ENCODE measurements at places on chromosomes 4 and X. TPM values are rescaled to one million over a fixed set of nuclear protein-coding genes. Genes with fewer than 3 reads are reported as not detected.

ITGB1BP2 gene
- 6.1 TPM for total RNA-seq

- no peak for DNase-seq
- no peaks in the 10 kb centered on the region for H3K27me3 ChIP-seq
- no peak overlapping the region for H3K4me3 ChIP-seq
- H3K4me1 ChIP-seq = no peaks in the 10 kb centered on the region
- H3K27ac ChIP-seq = no peak overlapping the region
Measured at GRCh38 chr4:104351706-104352105, 143.0 kb downstream of the CXXC4 start.

RBM41 gene
- total RNA-seq = 29.9 TPM

GRCh38 chr4:97104666-97105065, 1038.6 kb downstream of the STPG2 start:
- no peaks in the 10 kb centered on the region for H3K36me3 ChIP-seq
- H3K4me3 ChIP-seq = no peak overlapping the region
- no peaks in the 10 kb centered on the region for H3K27me3 ChIP-seq
- no peaks in the 10 kb centered on the region for H3K4me1 ChIP-seq

ETDA gene
- not detected for total RNA-seq

NDNF gene
- total RNA-seq = 3.6 TPM

GRCh38 chrX:70592091-70592490, 147.5 kb downstream of the DLG3 start:
- no peak overlapping the region for H3K27ac ChIP-seq
- no peak for DNase-seq
- no peak overlapping the region for H3K4me3 ChIP-seq
- H3K4me1 ChIP-seq = no peaks in the 10 kb centered on the region

DNA sequence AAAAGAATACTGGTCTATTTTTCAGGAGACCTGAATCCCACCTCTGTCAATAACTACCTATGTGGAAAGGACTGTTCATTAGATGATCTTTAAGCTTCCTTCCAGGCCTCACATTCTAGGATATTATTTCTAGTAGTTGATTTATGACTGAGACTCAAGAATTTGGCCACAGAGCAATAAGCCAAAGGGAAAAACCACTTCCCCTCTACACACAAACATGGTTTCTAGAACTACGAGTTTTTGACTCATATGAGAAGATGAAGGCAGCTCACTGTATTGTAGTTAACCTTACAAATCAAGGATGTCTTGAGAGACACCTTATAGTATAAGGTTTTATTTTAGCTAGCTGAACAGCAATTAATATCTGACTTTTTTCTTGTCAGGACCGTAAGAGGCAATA, 36.9 kb upstream of the GDPD2 start:
- DNase-seq = no peak
- H3K36me3 ChIP-seq = peaks cover 29% of the 10 kb centered on the region
- H3K27me3 ChIP-seq = no peaks in the 10 kb centered on the region
- no peak overlapping the region for H3K4me3 ChIP-seq

- H3K4me3 ChIP-seq = no peak overlapping the region
- no peak for DNase-seq
- H3K4me1 ChIP-seq = no peaks in the 10 kb centered on the region
Measured at GRCh38 chr4:186258216-186258811, 7.7 kb upstream of the F11 start.

ZCCHC18 gene
- total RNA-seq = 2.5 TPM

DNA sequence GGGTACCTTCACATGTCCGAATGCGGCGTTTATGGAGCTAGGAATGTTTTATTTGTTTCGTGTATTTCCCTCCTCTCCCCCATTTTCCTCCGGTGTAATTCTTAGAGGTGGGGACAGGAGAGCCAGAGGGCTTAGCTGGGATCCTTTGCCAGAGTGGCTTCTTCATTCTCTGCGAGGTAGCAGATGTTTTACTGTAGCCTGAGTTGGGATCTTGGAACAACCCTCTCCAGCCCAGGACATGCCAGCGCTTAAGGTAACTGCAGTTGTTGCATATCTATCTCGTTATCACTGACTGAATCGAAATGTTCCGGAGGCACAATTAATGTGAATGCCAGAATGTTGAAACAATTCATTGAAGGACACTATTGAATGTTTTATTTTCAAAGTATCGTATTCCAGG, 59.0 kb upstream of the DYNLT3 start:
- H3K27me3 ChIP-seq = peaks cover 9% of the 10 kb centered on the region
- peak overlapping the region; percentile 68 for H3K4me3 ChIP-seq
- no peaks in the 10 kb centered on the region for H3K4me1 ChIP-seq
- DNase-seq = no peak
- no peak overlapping the region for H3K27ac ChIP-seq

MID2 gene
- 5.2 TPM for total RNA-seq

GRCh38 chr4:47619691-47620090, 134.6 kb downstream of the ATP10D start:
- H3K27me3 ChIP-seq = no peaks in the 10 kb centered on the region
- no peaks in the 10 kb centered on the region for H3K36me3 ChIP-seq
- no peak overlapping the region for H3K27ac ChIP-seq
- DNase-seq = no peak
- no peak overlapping the region for H3K4me3 ChIP-seq

GRCh38 chrX:31483336-31483735, 411.5 kb upstream of the FTHL17 start:
- no peak for DNase-seq
- no peak overlapping the region for H3K4me3 ChIP-seq
- H3K27ac ChIP-seq = no peak overlapping the region

GRCh38 chrX:85345523-85345922, 33.9 kb downstream of the POF1B start:
- no peak overlapping the region for H3K4me3 ChIP-seq
- H3K36me3 ChIP-seq = no peaks in the 10 kb centered on the region
- H3K27me3 ChIP-seq = no peaks in the 10 kb centered on the region
- no peaks in the 10 kb centered on the region for H3K4me1 ChIP-seq

DNA sequence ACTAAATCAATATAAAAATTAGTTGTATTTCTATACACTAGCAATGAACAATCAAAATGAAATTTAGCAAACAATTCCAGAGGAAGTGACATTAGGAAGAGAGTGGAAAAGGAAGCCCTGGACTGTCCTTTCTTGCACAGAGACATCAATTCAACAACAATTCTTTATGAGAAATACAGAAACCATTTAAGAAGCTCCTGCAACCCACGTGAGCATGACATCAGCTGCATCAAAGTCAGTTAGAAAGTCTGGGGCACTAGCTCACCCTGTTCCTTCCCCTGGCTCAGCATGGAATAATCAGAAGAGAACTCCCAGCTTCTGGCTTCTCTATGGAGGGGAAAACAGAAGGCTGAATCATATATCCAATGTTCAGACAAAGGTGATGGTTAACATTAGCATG, 48.6 kb upstream of the STARD8 start:
- H3K27me3 ChIP-seq = no peaks in the 10 kb centered on the region
- no peak for DNase-seq
- no peak overlapping the region for H3K27ac ChIP-seq
- no peak overlapping the region for H3K4me3 ChIP-seq
- no peaks in the 10 kb centered on the region for H3K36me3 ChIP-seq
- H3K4me1 ChIP-seq = no peaks in the 10 kb centered on the region

DNA sequence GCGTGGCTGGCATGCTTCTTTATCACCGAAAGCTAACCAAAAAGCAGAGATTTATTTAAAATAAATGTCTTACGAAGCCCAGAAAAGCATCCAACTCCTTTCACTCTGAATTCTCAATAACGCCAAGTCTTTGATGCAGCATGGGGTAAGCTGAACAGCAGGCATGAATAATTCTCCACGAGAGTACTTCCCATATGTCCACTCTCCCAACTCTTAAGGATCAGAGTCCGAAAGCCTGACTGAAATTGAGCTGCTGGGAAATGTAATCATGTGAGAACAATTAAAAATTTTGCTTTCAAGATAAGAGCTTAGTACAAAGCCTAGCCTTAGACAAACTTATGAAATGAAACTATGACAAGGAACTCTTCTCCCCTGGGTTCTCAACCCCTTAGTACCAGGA, 7.5 kb upstream of the SLC39A8 start:
- H3K27me3 ChIP-seq = no peaks in the 10 kb centered on the region
- DNase-seq = no peak
- H3K4me1 ChIP-seq = no peaks in the 10 kb centered on the region

- H3K27me3 ChIP-seq = no peaks in the 10 kb centered on the region
- H3K4me1 ChIP-seq = no peaks in the 10 kb centered on the region
- no peaks in the 10 kb centered on the region for H3K36me3 ChIP-seq
- no peak overlapping the region for H3K27ac ChIP-seq
- no peak overlapping the region for H3K4me3 ChIP-seq
- no peak for DNase-seq
Measured at GRCh38 chr4:74014332-74014731, 15.9 kb upstream of the CXCL5 start.

TDO2 gene
- total RNA-seq = not detected

- H3K4me3 ChIP-seq = no peak overlapping the region
- no peaks in the 10 kb centered on the region for H3K36me3 ChIP-seq
- no peaks in the 10 kb centered on the region for H3K27me3 ChIP-seq
- H3K4me1 ChIP-seq = no peaks in the 10 kb centered on the region
- H3K27ac ChIP-seq = no peak overlapping the region
- DNase-seq = no peak
Measured at GRCh38 chr4:81398379-81398778, 73.3 kb downstream of the RASGEF1B start.

GRCh38 chrX:40267334-40268187, 169.8 kb upstream of the BCOR start:
- no peak overlapping the region for H3K4me3 ChIP-seq
- H3K27ac ChIP-seq = no peak overlapping the region
- H3K4me1 ChIP-seq = peaks cover 4% of the 10 kb centered on the region
- H3K27me3 ChIP-seq = no peaks in the 10 kb centered on the region
- H3K36me3 ChIP-seq = no peaks in the 10 kb centered on the region

GRCh38 chr4:1628892-1629698, 55.0 kb downstream of the FAM53A start:
- H3K36me3 ChIP-seq = no peaks in the 10 kb centered on the region
- H3K4me1 ChIP-seq = no peaks in the 10 kb centered on the region
- H3K27ac ChIP-seq = no peak overlapping the region
- H3K27me3 ChIP-seq = no peaks in the 10 kb centered on the region

- no peaks in the 10 kb centered on the region for H3K36me3 ChIP-seq
- H3K4me1 ChIP-seq = no peaks in the 10 kb centered on the region
- H3K4me3 ChIP-seq = no peak overlapping the region
- no peak overlapping the region for H3K27ac ChIP-seq
Measured at GRCh38 chr4:54635318-54635717, 22.4 kb upstream of the KIT start.

DNA sequence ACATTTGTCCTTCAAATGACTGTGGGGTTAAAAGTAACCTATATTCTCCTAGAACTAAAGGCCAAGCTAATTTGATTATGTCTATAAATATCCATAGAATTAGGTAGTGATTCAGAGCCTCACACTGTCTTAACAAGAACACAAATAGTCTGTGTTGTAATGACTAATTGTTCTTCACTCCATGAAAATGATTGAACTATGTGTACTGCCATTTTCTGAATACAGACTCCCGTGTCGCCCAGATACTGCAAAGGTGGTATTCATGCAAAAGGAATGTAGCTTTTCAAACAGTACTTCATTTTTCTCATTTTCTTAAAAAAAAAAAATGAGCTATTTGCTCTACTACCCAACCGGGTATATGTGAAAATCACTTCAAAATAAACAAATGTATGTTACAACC, 11.3 kb upstream of the PHKA2 start:
- no peaks in the 10 kb centered on the region for H3K27me3 ChIP-seq
- H3K4me3 ChIP-seq = no peak overlapping the region
- no peaks in the 10 kb centered on the region for H3K36me3 ChIP-seq
- H3K4me1 ChIP-seq = no peaks in the 10 kb centered on the region
